ENCODE measurements at places on chromosomes 11 and 22.
A peak's percentile ranks its signal among the peaks of the same experiment; 100 is the strongest.

GRCh38 chr11:117058761-117059261 lies 39.4 kb downstream of the SIK3 start:
- ATAC-seq = peak; percentile 91

- ATAC-seq = no peak
Measured at GRCh38 chr11:1049431-1049891, 12.9 kb upstream of the MUC6 start.

- peak; percentile 35 for ATAC-seq
Measured at GRCh38 chr11:79232346-79232745, 208.5 kb downstream of the TENM4 start.

DNA sequence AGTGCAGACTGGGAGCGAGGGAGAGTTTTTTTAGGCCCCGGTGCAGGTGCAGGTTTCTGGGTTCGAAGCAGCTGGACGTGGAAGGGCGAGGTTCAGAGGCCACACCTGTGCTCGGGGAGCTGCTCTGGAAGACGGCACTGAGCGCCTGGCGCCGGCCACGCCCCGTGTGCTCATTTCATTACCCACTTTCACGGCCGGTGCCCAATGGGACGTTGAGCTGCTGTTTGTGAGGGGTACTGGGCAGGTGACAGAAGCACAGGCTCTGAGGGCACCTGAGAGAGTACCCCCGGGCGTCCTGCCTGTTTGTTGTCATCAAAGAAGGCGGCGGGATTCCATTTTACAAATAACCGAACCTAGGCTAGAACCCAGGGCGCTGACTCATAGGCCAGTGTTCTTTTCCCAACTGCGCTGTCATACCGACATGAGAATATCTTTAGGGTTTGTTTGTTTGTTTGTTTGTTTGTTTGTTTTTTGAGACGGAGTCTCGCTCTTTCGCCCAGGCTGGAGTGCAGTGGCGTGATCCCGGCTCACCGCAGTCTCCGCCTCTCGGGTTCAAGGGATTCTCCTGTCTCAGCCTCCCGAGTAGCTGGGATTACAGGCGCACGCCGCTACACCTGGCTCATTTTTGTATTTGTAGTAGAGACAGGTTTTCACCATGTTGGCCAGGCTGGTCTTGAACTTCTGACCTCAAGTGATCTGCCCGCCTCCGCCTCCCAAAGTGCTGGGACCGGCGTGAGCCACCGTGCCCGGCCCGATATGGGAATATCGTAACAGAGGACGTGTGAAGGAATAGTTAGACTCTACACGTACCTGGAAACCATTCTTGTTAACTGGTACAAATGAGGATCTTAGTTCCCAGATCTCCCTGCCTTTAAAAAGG lies 16.6 kb upstream of the SPTBN2 start:
- ATAC-seq = peak; percentile 52

GRCh38 chr11:111361052-111361801 lies 17.8 kb downstream of the POU2AF1 start:
- ATAC-seq = no peak

- ATAC-seq = peak; percentile 68
Measured at GRCh38 chr22:20423008-20423905, 14.4 kb downstream of the SCARF2 start.

DNA sequence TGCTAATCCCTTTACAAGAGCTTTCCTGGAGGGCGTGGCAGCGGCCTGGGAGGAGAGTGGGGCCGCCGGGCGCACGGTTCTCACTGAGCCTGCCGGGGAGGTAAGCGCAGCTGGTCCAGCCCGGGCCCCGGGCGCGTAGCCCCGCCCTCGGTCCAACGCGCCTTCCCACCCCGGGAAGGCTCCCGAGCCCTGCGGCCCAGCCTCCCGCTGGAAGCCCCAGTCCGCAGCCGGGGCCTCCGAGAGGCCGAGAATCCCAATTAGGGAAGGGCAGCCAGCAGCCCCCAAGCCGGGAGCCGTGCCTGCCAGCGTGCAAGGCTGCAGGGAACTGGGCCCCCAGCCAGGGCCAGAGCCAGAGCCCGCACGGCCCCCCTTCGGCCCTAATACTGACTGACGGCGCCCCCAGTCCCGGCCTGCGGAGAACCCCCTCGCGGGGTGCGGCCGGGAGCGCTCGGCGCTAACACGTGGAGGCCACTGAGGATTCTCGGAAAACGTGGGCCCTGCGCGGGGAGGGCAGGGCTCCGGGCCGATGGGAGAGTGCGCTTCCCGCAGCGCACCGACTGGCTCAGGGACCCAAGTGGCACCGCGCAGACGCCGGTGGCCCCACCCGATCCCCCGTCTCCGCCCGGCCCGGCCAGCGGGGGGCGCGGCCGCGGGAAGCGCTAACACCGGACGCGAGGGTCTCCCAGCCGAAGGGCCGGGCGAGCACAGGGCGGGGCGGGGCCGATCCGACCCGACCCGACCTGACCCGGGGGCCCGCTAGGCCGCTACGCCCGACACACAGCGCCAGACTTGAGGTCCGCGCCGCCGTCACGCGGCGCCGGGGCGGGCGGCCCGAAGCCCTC lies 5.7 kb downstream of the ZFTA start:
- no peak for ATAC-seq

GRCh38 chr22:37358917-37359316 lies 68.4 kb downstream of the ELFN2 start:
- no peak for ATAC-seq

- ATAC-seq = no peak
Measured at GRCh38 chr11:55895216-55895615, 12.1 kb downstream of the TRIM51 start.

DNA sequence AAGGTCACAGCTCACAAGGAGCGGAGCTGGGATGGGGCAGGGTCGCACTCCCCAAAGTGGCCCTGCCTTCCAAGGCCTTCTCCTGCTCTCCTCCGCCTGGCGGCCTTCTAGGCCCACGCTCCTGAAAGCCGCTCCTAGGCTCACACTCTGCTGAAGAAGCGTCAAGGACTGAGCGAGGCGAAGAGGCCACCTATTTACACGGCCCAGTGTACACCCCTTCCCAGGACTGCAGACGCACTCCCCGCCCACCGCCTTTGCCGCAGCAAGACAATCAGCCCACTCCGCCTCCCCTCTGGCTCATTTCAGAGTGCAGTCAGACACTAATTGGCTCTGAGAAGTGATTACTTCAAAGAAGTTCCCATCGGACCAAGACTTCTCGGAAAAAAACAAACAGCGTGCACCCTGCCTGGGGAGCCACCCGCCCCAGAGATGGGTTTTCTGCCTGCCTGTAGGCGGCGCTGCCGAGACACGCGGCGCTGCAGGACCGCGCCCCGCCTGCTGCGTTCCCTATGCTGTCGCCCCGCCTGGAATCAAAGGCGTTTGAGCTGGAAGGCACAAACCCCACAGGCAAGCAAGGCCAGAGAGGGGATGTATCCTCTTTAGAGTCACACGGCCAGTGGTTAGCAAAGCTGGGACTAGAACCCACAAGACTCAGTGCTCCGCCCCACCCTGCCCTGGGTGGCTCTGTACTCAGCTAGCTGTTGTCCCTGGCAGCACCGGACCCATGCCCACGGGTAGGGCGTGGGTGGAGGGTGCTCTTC lies 414.8 kb downstream of the BUD13 start:
- ATAC-seq = no peak

GRCh38 chr11:91730620-91731019 lies 494.0 kb upstream of the FAT3 start:
- no peak for ATAC-seq

DNA sequence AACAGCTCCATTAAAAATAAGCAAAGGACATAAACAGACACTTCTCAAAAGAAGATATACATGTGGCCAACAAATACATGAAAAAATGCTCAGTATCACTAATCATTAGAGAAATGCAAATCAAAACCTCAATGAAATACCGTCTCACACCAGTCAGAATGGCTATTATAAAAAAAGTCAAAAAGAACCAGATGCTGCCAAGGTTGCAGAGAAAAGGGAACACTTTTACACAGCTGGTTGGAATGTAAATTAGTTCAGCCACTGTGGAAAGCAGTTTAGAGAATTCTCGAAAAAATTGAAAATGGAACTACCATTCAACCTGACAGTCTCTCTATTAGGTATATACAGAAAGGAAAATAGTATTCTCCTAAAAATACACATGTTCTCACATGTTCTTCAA lies 102.4 kb upstream of the FIBIN start:
- no peak for ATAC-seq

DNA sequence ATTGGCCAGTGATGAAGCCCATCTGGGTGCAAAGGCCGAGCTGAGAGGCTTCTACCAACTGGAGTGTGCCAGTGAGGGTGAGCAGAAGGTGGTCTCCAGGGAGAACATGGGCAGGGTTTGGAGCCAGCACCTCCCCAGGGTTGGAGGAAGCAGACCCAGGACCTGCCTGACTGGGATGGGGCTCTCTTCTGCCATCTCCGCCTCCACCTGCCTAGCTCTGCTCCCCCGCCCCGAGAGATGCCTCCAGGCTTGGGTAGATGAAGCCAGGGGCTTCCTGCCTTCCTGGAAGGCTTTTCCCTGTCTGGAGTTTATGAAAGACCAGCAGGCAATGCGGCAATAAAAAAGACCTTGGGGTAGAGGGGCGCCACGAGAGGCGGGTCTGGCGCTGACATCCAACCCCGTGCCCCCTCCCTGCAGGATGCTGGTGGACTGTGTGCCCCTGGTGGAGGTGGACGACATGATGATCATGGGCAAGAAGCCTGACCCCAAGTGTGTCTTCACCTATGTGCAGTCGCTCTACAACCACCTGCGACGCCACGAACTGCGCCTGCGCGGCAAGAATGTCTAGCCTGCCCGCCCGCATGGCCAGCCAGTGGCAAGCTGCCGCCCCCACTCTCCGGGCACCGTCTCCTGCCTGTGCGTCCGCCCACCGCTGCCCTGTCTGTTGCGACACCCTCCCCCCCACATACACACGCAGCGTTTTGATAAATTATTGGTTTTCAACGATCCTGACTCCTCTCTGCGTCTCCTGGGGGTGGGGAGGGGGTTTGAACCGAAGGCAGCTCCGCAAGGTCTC lies 3.3 kb downstream of the SELENOM start:
- ATAC-seq = no peak

GRCh38 chr11:43852057-43852636 lies 28.5 kb upstream of the ALKBH3 start:
- ATAC-seq = peak; percentile 94

GRCh38 chr11:131694526-131695424 lies 324.4 kb downstream of the NTM start:
- peak; percentile 92 for ATAC-seq

DNA sequence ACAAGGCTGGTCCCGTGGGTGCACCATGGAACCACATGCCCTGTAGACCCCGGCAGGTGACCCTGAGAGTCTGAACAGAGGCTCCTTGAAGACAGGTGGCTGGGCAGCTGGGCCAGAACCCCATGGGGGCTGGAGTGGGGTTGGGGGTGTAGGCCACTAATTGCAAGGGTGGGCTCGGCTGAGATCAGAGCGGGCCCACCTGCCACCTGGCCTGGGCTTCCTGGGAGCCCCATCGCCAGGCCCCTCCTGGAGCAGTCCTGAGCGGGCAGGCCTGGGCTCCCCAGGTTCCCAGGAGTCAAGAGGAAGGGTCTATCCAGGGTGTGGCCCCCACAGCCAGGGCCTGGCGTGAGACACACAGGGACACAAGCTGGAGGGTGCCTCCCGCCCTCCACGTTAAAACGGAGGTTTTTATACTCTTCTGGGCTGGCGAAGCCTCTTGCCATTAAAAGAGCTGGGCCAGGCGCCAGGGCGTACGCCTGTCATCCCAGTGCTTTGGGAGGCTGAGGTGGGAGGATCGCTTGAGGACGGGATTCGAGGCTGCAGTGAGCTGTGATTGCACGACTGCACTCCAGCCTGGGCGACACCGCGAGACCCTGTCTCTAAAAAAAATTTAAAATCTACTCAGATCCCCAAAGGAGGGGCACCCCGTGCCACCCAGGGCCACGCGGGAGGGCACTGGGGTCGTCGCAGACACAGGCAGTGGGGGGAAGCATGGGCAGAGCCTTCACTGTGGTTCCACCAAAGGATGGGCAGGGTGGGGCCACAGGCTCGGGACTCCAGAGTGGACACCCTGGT lies 4.8 kb upstream of the TRABD start:
- ATAC-seq = no peak

DNA sequence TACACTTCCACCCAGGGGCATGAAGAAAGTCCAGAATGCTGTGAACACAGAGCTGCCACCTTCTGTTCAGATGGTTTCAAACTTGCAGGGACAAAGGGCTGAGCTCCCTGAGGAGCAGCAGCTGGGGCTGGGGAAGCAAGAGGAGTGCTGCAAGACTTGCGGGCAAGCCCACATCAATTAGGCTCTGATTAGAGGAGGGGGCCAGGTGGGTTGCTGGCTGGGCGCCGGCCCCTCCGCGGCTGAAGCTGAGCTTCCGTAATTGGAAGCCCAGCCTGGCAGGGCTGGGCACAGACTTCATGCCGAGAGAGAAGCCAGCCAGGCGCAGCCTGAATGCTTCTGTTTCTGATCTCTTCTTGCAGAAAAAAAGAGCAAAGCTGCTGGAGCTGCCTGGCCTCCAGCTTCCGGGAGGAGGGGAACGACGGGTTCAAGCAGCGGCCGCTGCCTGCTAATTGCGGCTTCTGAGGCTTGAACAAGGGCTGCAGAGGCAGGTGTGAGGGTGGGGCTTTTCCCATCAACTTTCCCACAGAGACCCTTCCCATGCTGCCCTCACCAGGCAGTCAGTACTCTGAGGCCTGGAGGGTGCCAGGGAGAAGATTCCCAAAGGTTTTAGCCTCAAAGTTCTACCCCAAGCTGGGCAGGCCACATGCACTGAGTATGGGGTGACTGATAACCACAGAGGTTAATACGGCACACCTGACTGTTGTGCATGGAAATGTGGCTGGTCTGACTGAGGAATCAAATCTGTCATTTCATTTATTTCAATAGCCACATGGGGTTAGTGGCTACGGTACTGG lies 91.1 kb upstream of the LMO1 start:
- peak; percentile 85 for ATAC-seq

- peak; percentile 79 for ATAC-seq
Measured at GRCh38 chr11:113176599-113177360, 137.6 kb upstream of the TTC12 start.

DNA sequence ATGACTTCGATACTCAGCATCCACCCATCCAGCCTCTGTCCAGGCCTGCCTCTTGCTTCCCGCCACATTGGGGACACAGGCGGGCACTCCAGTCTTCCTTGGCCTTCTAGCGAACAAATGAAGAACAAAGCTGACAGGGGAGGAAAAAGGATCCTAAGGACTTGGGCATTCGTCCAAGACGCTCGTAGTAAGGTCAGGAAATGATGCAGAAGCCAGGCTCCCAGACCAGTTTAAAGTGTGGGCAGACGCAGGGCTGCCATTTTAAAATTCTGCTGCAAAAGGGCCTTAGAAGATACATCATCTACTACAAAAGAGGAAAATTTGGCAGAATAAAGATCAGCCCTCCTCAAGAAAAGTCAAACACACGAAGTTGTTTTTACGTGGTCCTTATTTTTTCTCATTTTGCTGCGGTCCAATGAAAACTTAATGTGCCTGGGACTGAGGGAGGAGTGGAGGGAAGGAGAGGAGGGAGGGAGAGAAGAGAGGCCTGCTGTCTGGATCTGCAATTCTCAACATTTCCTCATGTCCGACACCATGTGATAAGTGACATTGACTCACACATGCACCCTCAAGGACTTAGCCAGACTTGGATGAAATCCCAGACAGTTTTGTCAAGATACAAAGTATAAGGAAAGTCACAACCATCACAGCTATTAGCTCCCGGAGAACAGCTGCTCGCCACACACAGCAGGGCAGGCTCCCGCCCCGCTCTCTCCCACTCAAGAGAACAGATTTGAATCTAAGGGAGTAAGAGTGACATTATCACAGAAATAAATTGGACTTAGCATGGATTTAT lies 5.7 kb downstream of the DNAL4 start:
- peak; percentile 84 for ATAC-seq
